ENCODE measurements at places on chromosomes 7 and 10. TPM values are rescaled to one million over a fixed set of nuclear protein-coding genes. Genes with fewer than 3 reads are reported as not detected.
A peak's percentile ranks its signal among the peaks of the same experiment; 100 is the strongest.

Gene TYSND1
- 11.3 TPM for total RNA-seq

Gene SOSTDC1
- total RNA-seq: not detected

Gene AKR1C3
- 205 TPM for total RNA-seq

Gene GRID1
- 0.14 TPM for total RNA-seq

Gene C10orf53
- total RNA-seq: not detected

Gene CYP3A4
- 138 TPM for total RNA-seq

Gene HTR5A
- total RNA-seq: not detected

Gene AFAP1L2
- total RNA-seq: 1.6 TPM

Gene C7orf33
- not detected for total RNA-seq

Gene TMEM248
- 45.6 TPM for total RNA-seq

Gene CXCL12
- total RNA-seq: 32.4 TPM

Gene FOXI2
- total RNA-seq: under 0.01 TPM

DNA sequence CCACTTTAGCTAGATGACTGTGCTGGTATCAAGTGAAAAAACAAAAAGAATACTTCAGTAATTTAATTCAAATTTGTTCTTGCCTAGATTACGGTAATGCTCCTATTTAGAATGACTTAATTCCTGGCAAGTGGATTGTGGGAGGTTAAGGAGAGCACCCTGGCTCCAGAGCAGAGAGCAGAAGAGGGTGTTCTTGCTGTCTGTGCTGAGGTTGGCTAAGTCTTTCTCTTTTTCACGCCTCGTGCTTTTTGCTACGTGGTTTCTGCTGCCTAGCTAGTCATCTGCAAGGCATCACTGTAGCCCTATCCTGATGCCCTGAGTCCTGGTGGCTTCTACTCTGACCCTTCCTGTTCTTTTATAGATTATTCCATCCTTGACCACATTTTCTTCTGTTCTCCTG lies 101.4 kb downstream of the INSYN2A start:
- DNase-seq: no peak
- H3K27me3 ChIP-seq: no peaks in the 10 kb centered on the region
- H3K36me3 ChIP-seq: peaks cover 4% of the 10 kb centered on the region
- H3K27ac ChIP-seq: no peak overlapping the region
- no peak overlapping the region for H3K4me3 ChIP-seq
- no peaks in the 10 kb centered on the region for H3K4me1 ChIP-seq

DNA sequence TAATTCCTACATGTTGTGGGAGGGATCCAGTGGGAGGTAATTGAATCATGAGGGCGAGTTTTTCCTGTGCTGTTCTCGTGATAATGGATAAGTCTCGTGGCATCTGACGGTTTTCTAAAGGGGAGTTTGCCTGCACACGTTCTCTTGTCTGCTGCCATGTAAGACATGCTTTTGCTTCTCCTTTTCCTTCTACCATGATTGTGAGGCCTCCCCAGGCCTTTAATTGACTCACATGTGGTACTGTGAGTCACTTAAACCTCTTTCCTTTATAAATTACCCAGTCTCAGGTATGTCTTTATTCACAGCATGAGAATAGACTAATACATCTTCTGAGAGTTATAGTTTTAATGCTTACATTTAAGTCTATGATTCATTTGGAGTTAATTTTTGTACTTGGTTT lies 22.6 kb upstream of the CPN1 start:
- H3K4me1 ChIP-seq: peaks cover 5% of the 10 kb centered on the region
- no peaks in the 10 kb centered on the region for H3K27me3 ChIP-seq
- no peak for DNase-seq
- H3K27ac ChIP-seq: no peak overlapping the region
- no peak overlapping the region for H3K4me3 ChIP-seq

GRCh38 chr7:50477640-50478039 lies 27.5 kb upstream of the FIGNL1 start:
- H3K36me3 ChIP-seq: no peaks in the 10 kb centered on the region
- no peak overlapping the region for H3K27ac ChIP-seq
- H3K4me1 ChIP-seq: peaks cover 7% of the 10 kb centered on the region
- no peak for DNase-seq
- H3K27me3 ChIP-seq: no peaks in the 10 kb centered on the region

- no peak for DNase-seq
- no peak overlapping the region for H3K4me3 ChIP-seq
- H3K27ac ChIP-seq: no peak overlapping the region
- H3K36me3 ChIP-seq: peaks cover 9% of the 10 kb centered on the region
- no peaks in the 10 kb centered on the region for H3K4me1 ChIP-seq
- H3K27me3 ChIP-seq: no peaks in the 10 kb centered on the region
Measured at GRCh38 chr10:102701272-102701671, 12.9 kb downstream of the ARL3 start.

- H3K4me3 ChIP-seq: no peak overlapping the region
- H3K27ac ChIP-seq: no peak overlapping the region
- H3K27me3 ChIP-seq: no peaks in the 10 kb centered on the region
- DNase-seq: peak; percentile 9
- H3K36me3 ChIP-seq: no peaks in the 10 kb centered on the region
- H3K4me1 ChIP-seq: peaks cover 12% of the 10 kb centered on the region
Measured at GRCh38 chr7:45683556-45684148, 109.5 kb downstream of the ADCY1 start.

DNA sequence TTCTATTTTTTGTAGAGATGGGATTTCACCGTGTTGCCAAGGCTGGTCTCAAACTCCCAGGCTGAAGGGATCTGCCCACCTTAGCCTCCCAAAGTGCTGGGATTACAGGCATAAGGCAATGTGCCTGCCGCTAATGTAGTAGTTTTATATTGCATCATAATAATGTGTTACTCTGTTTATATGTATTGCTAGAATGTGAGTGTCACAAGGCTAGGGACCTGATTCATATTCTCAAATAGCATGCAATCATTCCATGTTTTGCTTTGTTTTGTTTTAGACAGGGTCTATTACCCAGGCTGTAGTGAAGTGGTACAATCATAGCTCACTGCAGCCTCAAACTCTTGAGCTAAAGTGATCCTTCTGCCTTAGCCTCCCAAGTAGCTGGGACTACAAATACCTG lies 13.5 kb downstream of the CCL26 start:
- H3K36me3 ChIP-seq: no peaks in the 10 kb centered on the region
- no peaks in the 10 kb centered on the region for H3K4me1 ChIP-seq
- no peaks in the 10 kb centered on the region for H3K27me3 ChIP-seq
- no peak for DNase-seq
- no peak overlapping the region for H3K27ac ChIP-seq

DNA sequence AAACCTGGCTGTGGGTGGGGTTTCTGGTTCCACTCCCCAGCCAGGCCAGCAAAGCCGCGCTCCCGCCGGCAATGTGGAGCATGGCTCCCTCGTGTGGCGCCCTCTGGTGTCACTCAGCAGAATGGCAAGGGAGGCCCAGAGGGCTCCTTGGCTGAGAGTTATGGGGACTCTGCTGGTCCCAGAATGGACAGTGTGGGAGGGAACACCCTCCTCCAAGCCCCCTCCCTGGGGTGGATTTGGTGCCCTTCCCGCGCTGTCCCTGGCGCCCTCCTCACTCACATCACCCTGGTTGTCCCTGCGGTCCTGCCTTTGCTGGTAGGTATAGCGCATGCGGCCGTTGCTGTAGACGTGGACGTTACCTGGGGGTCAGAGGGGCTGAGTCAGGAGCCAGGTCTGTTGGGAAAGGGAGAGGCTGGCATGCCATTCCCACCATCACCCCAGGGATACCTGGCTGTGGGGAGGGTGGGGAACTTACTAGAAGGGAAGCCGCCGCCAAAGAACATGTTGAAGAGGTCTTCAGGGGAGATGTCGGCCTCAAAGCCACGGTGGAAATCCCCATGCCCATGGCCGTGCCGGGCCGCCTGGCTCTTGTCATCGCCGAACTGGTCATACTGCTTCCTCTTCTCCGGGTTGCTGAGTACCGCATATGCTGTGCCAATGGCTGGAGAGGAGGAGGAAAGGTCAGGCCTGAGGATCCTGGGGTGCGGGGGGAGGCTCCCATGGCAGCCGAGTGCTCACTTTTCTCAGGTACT lies 14.0 kb downstream of the DNAJB12 start:
- peaks cover 14% of the 10 kb centered on the region for H3K4me1 ChIP-seq
- peaks cover 16% of the 10 kb centered on the region for H3K36me3 ChIP-seq
- no peak overlapping the region for H3K4me3 ChIP-seq

GRCh38 chr10:35192645-35193249 lies 66.1 kb downstream of the CREM start:
- DNase-seq: no peak
- no peaks in the 10 kb centered on the region for H3K27me3 ChIP-seq
- no peak overlapping the region for H3K27ac ChIP-seq
- no peaks in the 10 kb centered on the region for H3K36me3 ChIP-seq
- no peak overlapping the region for H3K4me3 ChIP-seq

- H3K36me3 ChIP-seq: no peaks in the 10 kb centered on the region
- no peak overlapping the region for H3K4me3 ChIP-seq
- no peaks in the 10 kb centered on the region for H3K27me3 ChIP-seq
Measured at GRCh38 chr7:42460933-42461332, 223.9 kb upstream of the GLI3 start.

DNA sequence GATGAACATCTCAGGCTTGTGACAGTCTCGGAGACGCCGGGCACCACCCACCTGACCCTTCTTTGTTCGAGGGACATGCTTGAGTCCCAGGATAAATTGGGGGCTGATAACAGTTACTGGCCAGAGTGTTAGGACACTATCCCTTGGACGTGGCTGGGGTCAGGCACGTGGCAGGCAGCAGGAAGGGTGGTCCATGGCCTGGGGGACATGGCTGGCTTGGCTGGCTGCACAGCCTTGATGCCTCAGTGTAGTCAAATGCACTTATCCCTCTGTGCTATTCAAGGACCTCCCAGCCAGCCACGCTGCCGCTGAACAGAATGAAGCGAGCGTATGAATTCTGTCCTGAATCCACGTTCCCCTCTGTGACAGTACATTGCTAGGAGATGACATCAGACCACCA lies 662.0 kb upstream of the FOXK1 start:
- H3K36me3 ChIP-seq: no peaks in the 10 kb centered on the region
- no peaks in the 10 kb centered on the region for H3K4me1 ChIP-seq
- no peak overlapping the region for H3K4me3 ChIP-seq
- H3K27ac ChIP-seq: no peak overlapping the region

DNA sequence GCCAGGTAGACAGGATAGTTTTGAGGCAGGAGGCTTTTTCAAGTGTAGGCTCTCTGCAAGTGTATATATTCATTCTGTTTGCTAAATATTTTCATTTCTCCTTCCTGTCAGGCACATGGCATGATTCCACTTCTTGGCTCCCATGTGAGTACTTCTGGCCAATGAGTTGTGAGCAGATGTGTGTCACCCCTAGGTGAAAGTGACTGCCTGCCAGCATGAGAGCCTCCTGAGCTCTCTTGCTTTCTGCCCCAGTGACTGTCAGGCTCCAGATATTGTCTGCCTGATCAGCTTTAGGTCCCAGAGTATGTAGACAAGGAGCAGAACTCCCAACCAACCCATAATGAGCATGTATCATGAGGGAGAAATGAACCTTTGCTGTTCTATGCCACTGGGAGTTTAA lies 257.6 kb upstream of the NPY start:
- no peaks in the 10 kb centered on the region for H3K27me3 ChIP-seq
- H3K4me1 ChIP-seq: no peaks in the 10 kb centered on the region
- no peaks in the 10 kb centered on the region for H3K36me3 ChIP-seq
- H3K27ac ChIP-seq: no peak overlapping the region
- no peak for DNase-seq

- H3K4me1 ChIP-seq: peaks cover 15% of the 10 kb centered on the region
- no peaks in the 10 kb centered on the region for H3K27me3 ChIP-seq
- no peaks in the 10 kb centered on the region for H3K36me3 ChIP-seq
Measured at GRCh38 chr10:102675666-102676533, 31.6 kb downstream of the TRIM8 start.

GRCh38 chr7:136446751-136447150 lies 421.7 kb upstream of the CHRM2 start:
- no peak for DNase-seq
- H3K27ac ChIP-seq: no peak overlapping the region
- no peaks in the 10 kb centered on the region for H3K27me3 ChIP-seq
- no peaks in the 10 kb centered on the region for H3K4me1 ChIP-seq
- H3K4me3 ChIP-seq: no peak overlapping the region

DNA sequence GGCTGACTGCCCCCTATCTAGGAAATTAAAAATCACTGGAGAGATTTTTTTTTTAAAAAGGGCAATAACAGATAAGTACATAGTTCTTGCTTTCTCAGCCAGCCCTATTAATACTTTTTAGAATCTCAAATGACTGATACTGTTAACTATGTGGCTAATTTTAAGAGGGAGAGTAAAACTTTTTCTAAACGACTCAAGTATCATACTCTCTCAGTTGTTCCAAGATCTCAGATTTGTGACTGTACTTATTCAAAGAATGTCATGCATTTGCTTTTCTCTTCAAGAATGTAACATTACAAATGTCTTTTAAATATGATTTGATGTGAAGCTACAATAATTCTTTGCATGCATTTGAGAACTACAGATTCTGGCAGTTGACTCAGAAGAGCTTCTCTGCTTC lies 55.4 kb upstream of the RAB11FIP2 start:
- H3K4me1 ChIP-seq: no peaks in the 10 kb centered on the region
- no peak overlapping the region for H3K27ac ChIP-seq
- no peak overlapping the region for H3K4me3 ChIP-seq
- DNase-seq: no peak
- H3K36me3 ChIP-seq: no peaks in the 10 kb centered on the region

DNA sequence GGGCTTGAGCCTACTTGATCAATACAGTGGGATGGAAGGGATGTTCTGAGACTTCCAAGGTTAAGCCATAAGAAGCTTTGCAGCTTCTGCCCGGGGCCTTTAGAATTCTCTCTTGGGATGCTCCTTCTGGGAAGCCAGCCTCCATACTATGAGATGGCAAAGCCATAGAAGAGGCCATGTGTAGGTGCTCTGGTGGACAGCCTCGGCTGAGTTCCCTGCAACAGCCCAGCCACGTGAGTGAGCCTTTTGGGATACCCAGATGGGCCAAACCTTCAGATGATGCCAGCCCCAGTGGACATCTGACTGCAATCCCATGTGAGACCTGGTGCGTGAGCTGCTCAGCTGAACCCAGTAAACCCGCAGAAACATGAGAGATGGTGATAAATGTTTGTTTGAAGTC lies 370.6 kb downstream of the RPS24 start:
- H3K4me3 ChIP-seq: no peak overlapping the region
- no peak overlapping the region for H3K27ac ChIP-seq
- peaks cover 5% of the 10 kb centered on the region for H3K4me1 ChIP-seq
- DNase-seq: no peak

DNA sequence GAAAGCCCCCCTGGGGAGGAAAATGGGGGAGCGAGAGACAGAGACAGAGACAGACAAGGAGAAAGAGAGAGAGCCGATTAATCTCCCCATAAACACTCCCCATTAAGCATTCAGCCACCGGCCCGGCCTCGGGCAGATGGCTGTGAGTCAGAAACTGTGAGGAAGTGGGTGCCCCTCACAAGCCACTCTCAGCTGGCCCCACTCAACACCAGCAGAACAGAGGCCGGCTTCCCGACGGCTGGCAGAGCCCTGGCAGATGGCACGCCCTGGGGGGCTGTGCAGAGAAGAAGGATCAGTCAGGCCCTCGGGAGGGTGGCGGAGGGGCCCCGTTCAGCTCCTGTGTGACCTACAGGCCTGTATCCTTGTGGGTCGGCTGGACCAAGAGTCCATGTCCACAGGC lies 41.2 kb downstream of the CAMK2B start:
- H3K4me1 ChIP-seq: no peaks in the 10 kb centered on the region

- no peaks in the 10 kb centered on the region for H3K4me1 ChIP-seq
- H3K27me3 ChIP-seq: no peaks in the 10 kb centered on the region
- no peak for DNase-seq
Measured at GRCh38 chr10:75987616-75988015, 556.2 kb downstream of the LRMDA start.
